Nephron progenitor cell (in vitro differentiated cells): ENCODE measurements at places on chromosomes 11 and 22.

DNA sequence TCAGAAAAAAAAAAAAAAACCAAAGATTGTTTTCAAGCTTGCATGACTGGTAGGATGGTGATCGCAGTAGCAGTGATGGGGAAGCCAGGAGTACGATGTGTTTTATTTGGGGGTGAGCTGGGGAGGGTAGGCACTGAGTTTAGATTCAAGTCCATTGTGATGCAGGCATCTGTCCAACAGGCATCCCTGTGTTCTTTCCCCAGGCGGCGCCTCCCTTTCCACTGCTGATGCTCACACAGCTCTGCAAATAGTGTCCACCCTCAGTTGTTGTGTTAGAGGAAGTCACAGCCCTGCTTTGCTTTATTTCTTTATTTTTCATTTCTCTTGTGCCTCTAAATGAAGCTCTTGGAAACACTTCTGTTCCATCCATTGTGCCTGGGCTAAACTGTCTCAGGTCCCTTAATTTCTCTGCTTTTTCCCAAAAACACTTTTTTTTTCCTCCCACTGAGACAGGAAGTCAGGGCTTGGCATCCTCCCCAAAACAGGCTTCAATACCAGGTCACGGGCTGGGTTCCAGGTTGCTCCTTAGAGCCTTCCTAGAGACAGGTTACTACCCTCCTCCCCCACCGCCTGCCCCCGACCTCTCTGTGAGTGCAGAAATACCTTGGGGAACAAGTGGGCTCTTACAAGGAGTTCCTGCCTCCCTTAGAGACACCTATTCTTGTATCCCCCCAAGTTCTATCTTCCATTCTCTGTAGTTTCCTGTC lies 38.6 kb upstream of the HSPA8 start:
- DNase-seq = no peak

GRCh38 chr11:76695133-76695532 lies 24.6 kb upstream of the LRRC32 start:
- DNase-seq = no peak

DNA sequence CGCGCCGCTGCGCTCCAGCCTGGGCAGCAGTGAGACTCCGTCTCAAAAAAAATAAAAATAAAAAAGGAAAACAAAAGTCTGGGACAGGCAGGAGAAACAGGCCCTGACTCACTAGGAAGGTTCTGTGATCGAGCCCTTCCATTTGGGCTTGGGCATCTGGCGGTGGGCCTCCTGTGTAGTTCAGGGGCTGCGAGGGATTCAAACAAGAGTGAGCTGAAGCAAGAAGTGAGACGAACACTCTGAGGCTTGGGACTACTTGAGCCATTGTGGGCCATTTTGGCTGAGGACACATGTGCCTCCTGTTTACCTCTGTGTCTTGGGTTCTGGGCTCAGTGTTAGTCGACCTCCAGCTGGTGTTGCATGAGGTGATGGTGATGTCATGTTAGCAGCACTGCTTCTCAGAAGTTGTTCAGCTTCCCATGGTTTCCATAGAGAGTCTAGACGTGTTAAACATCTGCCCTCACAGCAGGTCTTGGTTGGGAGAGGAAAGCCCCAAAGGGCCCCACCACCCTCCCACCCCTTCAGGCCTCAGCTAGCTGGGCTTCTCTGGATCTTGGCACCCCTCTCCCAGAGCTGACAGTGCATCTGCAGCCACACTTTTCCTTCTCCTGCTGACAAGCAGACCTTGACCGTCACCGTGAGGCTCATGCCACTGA lies 57.8 kb downstream of the MED15 start:
- no peak for DNase-seq

DNA sequence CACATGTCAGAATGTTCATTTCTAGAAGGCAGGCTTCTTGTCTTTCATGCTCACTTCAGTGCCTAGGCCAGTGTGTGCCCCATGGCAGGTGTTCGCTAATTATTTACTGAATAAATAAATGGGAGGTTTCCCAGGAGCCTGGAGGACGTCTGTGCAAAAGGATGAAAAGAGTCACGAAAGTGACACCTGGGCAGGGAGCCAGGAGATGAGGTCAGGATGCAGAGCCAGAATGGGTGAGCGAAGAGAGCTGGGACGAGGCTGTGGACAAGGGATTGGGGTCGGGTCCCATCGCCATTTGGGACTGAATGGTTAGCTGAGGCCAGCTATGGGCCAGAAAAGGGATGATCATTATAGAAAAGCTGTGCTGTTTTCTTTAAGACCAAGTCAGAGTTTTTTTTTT lies 560.4 kb downstream of the TBC1D22A start:
- DNase-seq = no peak

DNA sequence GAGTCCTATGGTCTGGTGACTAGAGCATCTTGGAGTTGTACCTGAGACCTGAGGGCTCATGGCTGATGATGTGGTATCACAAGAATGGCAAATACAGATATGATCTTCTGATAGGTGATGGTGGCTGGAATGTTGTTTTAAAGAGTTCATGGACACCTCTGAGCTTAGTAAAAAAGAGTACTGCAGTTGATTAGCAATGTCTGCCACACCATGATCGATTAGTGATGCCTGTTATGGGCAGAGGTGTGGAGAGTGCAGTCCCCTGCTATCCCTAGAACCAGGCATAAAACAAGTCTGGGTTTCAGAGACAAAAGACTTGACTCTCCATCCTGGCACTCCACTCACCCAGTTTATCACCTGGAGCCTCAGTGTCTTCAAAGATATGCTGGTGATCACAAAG lies 1.4 kb upstream of the BATF2 start:
- no peak for DNase-seq

GRCh38 chr22:44787832-44788231 lies 35.5 kb downstream of the ARHGAP8 start:
- DNase-seq = no peak

DNA sequence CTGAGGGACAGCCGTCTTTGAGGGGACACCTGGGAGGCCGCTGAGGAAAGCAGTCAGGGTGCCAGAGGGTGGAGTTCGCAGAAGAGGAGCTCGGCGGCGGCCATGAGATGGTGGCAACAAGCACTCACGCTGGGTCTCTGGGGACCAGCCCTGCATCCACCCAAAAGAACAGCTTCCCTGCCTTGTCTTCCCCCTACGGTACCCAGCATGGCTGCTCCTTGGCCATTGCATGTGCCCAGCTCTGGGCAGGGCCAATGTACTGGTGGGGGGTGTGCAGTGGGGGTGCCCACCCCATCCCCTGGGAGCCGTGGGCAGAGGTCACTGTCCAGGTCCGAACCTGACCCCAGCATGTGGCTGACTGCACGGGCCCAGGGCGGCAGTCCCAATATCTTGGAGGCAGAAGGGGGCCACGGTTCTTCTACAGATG lies 42.3 kb downstream of the OSBPL5 start:
- DNase-seq = no peak

GRCh38 chr11:5317292-5317691 lies 6.8 kb downstream of the OR51B2 start:
- no peak for DNase-seq

DNA sequence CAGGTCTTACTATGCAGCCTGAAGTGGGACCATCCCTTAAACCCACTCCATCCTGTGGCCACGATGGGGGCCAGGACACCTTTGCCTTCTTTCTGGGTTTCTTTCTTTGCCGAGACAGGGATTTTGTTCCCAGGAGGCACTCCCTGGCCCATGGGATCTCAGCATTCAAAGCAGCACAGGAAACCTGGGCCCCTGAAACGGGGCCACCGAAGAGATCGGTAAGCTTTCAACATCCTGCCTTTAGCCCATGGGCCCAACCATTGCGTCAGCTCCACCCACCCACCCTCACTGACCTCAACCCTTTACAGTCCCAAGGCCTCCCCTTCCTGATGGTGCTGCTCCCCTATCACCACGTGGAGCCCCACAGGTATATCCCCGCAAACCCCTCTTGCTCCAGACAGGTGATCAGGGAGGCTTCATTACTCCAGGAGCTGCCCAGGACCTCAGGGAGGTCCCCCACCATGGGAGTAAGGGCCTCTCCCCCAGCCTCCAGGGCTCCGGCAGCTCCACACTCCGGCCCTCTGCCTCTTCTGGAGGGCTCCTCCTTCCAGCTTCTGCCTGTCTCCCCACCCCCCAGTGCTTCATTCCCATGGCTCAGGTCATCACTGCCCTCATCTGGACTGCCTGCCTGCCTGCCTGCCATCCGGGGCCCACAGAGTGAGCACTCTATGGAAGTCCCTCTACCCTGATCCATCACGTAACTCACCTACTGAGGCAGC lies 42.0 kb upstream of the TUB start:
- no peak for DNase-seq

DNA sequence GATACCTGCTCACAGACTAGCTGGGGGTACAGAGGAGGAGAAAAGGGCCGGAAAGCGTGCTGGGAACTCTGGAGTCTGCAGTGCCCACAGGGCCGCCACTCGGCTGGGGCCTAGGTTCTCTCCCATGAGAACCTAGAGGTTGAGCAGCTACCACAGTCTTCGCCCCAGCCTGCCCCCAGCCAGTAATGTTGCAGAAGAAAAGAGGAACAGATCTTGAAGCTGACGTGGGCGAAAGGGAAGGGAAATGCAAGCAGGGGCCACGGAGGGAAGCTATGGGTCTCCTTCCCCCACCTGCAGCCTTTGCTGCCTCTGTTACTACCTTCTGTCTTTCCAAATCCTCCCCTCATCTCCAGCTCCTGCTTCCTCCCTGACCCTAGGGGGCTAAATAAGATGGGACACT lies 28.8 kb upstream of the P2RY2 start:
- DNase-seq = no peak

GRCh38 chr11:107898270-107898669 lies 30.0 kb upstream of the RAB39A start:
- DNase-seq = no peak

DNA sequence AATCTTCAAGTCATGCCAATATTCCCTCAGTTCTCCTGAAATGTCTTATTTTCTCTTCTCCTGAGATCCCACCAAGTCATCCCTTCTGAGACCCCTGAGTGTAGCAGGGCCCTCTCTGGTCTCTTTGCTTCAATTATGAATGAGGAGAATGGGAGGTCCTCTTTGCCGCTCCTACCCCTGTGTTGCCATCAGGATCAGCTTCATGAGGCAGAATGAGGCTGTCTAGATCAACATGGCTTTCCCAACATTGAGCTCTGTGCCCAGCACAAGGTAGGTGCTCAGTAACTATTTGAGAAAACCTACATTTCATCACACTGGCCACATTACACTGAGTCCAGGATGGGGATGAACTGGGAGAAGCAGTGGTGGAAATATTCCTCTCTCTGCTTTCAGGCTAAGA lies 107.2 kb downstream of the ZNF280B start:
- no peak for DNase-seq

DNA sequence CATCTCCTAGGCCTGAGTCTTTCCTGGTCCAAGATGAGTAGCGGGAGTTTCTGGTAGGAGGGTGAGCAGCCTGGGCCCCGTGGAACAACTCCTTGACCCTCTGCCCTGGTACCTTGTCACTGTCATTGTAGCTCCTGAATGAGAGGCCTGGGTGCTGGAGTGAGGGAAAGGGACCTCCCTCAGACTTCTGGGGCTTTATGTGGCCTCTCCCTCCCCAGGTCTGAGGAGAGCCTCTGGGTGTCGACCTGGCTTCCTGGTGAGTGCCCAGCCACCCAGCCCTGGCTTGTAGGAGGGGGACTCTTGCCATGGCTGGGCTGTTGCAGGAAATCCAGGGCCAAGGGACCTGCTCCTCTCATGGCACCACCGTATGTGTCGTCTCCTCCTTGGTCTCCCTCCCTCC lies 3.9 kb downstream of the P2RY2 start:
- DNase-seq = no peak

DNA sequence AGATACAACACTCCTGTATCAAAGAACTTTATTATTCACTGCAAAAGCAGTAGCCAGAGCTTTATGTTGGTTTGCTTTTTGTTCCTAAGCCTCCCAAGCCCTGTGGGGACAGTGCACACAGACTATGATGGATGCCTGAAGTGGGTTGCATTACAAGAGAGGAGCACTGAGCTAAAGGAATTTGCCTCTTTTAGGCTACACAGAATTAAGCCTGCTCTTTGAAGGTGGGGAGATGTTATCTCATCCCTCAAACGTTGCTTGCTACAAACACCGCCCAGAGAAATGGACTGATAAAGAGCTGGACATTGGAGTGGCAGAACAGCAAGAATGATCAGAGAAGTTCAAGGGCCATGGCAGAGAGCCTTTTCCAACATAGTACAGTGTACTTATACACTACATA lies 2.5 kb upstream of the POGLUT3 start:
- DNase-seq = no peak

GRCh38 chr22:30004694-30005093 lies 75.6 kb upstream of the HORMAD2 start:
- no peak for DNase-seq

GRCh38 chr11:3799143-3799542 lies 1.8 kb upstream of the NUP98 start:
- no peak for DNase-seq

DNA sequence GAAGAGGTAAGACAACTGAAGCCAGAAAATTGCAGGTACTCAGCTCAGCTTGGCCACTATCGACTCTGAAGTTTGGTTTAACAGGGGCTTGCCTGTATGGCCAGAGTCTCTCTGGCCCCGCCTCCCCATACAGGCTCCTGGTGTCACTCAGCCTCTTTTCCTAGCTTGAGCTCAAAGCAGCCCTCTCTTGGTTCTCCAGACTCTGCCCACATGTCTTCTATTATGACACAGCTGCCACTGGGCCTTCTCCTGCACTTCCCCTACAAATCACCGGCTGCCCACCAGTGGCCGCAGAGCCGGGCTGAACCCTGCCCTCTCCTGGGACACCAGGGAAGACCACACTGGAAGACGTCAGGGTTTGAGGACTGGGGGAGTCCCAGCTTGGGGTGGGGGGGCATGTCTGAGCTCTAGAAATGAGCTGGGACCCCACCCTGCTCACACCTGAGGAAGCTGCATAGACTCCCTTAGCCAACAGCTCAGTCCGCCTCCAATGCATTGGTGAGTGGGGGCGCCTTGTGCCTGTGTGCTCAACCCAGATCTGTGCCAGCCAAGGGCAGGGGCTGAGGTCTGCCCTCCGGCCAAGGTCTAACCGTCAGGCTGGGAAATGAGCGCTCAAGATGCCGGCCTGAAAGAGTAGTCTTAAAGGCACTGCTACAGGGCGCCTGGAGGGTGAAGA lies 94.4 kb upstream of the LMO1 start:
- no peak for DNase-seq

- DNase-seq = no peak
Measured at GRCh38 chr11:114271316-114271715, 24.9 kb upstream of the NNMT start.

DNA sequence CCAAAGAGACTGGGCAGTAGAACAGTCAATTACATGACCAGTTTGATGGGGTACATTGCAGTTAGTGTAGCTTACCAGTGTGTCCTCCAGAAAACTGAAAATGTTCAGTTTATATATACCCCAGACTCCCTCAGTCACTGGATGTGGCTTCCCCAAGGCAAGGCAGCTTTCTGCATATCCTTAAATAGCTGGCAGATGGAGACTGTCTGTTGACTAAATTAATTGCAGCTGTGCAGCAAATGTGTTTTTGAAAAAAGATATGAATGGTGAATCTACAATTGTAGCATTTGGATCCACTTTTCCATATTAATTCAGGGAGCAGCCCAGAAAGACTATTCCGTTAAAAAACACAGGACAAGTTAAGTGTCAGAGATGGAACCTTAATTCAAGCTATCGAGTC lies 565.1 kb upstream of the CCDC179 start:
- DNase-seq = no peak

GRCh38 chr22:39567135-39567946 lies 3.2 kb upstream of the CACNA1I start:
- no peak for DNase-seq

- DNase-seq = no peak
Measured at GRCh38 chr11:7520011-7520942, 6.5 kb downstream of the PPFIBP2 start.
